ENCODE measurements at places on chromosomes 4 and X.

- DNase-seq: no peak
Measured at GRCh38 chrX:9611436-9612145, 146.7 kb downstream of the TBL1X start.

GRCh38 chr4:136383082-136383481 is 1149.2 kb downstream of the PCDH18 start:
- DNase-seq: no peak

- DNase-seq: no peak
Measured at GRCh38 chr4:1237981-1238675, 10.8 kb downstream of the CTBP1 start.

- DNase-seq: no peak
Measured at GRCh38 chrX:18895189-18895951, 88.5 kb downstream of the PHKA2 start.

GRCh38 chr4:69909195-69909594 is 21.7 kb upstream of the CSN1S1 start:
- DNase-seq: no peak

DNA sequence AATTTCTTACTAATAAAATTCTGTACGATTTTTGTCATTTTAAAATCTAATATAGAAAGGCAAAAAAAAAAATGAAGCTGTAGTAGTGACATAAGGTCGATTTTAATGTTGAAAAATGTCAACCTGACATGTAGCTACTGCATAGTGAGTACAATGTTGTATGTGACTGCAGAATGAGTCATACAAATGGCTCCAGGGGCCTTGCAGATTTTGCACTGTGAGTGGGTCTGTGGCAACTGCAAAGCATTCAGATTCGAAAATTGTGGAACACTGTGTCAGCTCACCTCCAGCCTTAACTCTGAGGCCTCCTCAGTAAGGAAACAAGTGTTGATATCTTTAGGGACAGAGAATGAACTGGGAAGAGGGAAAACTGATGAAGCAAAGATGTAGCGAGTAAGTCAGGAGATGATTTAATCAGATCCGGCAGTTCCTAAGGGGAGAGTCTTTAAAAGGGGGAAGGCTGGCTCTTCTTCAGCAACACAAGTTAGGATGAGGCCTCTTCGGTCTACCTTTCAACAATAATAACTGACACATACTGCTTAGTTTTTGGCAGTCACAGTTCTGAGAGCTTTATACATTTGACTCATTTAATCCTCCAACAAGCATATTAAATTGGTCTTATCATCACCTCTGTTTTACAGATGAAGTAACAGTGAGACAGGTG is 24.9 kb downstream of the TKTL2 start:
- DNase-seq: no peak

DNA sequence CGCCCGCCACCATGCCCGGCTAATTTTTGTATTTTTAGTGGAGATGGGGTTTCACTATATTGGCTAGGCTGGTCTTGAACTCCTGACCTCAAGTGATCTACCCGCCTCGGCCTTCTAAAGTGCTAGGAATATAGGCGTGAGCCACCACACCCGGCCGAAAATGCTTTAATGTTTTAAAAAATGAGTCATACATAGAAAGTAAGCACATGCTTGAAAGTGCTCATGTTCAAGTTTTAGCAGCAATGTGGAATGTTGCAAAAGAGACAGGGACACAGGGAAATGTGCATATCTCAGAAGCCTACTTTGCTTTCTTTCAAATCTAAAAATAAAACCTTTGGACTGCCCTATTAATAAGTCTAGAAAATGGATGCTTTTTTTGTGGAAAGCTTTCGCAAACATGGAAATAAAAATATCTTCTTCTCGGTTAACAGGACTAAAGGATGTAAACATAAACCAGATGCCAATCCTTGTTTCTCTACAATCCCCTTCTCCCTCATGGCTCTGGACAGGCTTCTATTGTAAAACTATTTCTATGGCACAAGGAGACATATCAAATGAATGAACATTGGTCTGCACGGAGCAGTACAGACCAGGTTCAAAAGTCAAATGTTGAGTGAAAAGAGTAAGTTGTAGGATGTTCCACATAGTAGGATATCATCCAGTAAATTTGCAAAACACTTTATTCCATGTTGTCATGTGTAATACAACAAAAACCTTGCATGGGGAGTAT is 15.0 kb downstream of the MECP2 start:
- no peak for DNase-seq

DNA sequence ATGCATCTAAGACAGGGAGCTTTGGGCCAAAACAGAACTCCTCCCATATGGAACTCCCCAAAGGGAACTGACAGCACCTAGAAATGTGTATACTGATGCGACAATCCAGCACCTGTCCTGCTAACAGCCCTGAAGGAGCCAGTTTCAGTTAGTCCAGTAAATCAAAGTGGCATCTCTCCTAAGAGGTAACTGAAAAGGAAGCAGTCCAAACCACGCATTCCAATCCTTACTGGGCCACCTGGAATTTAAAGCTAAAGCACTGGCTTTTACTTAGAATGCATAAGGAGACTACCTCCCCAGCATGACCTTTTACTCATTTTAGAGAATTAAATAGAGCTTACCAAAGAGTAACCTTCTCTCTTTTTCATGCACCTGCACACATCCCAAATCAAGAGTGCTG is 586.8 kb upstream of the PITX2 start:
- DNase-seq: no peak

DNA sequence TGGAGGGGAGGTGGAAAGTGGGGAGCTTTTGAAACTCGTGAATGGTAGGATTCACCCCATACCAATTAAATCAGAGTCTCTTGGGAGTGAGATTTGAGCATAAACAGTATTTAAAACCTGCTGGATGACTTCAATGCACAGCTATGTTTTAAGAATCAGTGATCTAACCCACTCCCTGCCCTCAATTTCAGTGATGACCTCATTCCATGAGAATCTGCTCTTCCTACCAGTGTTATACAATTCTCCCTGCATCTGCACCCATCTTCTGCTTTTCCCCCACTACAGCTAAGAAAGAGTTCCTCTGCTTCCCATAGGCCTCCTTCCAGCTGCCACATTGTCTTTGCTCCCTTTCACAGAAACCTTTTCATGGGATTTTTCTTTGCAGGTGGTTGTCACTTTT is 18.3 kb upstream of the H2AZ1 start:
- no peak for DNase-seq

DNA sequence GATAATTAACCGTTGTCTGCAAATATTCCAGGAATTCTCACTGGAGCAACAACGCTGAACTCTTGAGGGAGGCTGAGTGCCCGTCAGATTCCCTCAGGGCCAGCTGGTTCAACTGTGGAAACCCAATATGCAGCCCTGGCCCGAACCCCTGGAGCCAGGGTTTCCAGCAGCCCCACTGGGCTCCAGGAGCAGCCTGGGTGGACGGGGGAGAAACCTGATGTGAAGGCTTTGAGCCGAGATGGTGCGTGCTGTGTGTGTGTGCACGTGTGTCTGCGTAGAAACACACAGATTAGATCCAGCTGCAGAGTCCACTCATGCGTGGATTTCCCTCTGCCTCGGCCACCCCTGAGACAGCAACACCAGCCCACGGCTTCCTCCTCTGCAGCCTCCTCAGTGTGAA is 19.4 kb upstream of the SLC25A6 start:
- no peak for DNase-seq

- DNase-seq: no peak
Measured at GRCh38 chr4:102500352-102500695, 835 bp upstream of the NFKB1 start.

DNA sequence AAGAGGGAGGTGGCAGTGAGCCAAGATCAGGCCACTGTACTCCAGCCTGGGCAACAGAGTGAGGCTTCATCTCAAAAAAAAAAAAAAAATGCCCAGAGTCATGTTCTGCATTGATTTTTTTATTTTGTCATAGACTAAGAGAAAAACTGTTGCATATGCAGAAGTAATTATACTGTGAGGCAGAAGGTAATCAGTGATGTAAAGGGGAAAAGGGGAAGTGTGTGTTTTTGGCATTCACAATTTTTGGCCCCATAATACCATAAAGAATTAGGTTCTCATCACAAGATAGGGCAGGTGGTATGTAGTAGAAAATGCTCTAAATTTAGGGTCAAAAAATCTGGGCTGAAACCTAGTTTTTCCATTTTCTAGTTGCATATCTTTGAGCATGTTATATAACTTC is 47.3 kb upstream of the GAB1 start:
- DNase-seq: no peak

DNA sequence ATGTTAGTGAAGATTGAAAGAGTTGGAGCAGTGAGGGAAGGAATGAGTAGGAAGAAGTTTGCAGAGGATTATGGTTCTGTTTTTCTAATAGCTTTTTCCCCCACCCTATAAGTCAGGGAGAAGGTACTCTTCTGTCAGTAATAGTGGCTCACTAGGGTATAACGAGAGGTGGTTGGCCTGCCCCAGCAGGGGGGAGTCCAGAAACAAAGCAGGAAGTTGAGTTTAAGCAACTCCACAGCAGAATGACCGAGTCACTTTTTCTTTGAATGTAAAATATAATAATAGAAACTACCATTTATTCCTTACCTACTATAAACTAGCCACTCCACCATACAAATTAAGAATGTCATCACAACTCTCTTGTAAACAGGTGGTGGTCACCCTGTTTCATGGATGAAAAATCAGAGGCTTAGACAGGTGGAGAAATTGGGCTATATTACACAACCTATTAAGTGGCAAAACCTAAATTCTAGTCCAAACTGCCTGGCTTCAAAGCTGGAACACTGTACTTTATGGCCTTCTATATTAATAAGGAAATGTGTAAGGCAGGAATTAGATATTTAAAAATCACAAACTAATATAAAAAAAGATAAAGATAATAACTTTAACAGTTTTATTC is 21.9 kb downstream of the AP1AR start:
- DNase-seq: no peak

- DNase-seq: no peak
Measured at GRCh38 chrX:118062817-118063615, 53.6 kb downstream of the KLHL13 start.

DNA sequence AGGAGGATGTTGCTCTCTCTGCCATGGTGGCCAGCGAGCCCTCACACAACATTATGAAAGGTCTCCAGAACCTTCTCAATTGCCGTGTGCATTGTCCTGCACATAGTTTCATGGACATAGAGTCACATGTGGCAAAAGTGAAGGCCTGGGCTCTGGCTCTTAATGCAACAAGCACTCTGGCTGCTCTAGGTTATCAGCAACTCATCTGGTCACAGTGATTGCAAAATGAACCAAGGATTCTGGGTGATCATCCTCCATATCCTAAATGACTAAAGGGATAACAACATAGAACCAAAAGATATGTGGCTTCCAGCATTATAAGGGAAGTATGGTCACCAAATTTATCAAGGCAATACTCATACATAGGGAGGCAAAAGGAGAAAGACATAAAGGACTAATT is 175.2 kb downstream of the MGST2 start:
- DNase-seq: no peak

GRCh38 chr4:121324331-121324730 is 56.5 kb downstream of the QRFPR start:
- DNase-seq: no peak

DNA sequence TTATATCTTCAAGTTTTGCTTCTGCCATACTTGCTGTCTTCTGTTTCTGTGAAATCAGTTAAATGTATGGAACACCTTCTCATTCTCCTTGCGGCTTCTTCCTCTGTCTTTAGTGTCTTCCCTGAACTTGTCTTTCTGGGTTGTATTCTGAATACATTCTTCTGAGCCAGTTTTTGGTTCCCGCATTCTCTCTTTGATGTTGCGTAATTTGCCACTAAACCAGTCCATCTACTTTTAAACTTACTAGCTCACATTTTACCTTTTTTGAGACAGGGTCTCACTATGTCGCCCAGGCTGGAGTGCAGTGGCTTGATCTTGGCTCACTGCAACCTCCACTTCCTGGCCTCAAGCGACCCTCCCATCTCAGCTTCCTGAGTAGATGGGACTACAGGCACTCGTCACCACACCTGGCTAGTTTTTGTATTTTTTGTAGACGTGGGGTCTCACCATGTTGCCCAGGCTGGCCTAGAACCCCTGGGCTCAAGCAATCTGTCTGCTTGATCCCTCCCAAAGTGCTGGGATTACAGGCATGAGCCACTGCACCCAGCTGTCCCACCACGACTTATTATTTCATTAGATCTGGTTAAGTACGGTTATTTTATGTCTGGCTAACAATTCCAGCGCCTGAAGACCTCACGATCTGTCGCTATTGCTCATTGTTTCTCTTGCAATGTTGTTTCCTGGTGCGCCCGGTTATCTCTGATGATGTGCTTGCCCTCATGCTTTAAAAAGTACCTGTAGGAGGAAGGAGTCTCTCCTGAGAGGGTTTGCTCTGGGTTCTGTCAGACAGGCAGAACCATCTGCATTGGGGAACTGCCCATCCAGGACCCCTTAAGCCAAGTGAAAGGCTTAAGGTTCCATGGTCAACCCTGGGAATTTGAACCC is 9.8 kb upstream of the FAM3A start:
- no peak for DNase-seq

GRCh38 chrX:74453178-74453577 is 31.9 kb downstream of the SLC16A2 start:
- no peak for DNase-seq

- no peak for DNase-seq
Measured at GRCh38 chrX:9728261-9728660, 37.4 kb downstream of the GPR143 start.

DNA sequence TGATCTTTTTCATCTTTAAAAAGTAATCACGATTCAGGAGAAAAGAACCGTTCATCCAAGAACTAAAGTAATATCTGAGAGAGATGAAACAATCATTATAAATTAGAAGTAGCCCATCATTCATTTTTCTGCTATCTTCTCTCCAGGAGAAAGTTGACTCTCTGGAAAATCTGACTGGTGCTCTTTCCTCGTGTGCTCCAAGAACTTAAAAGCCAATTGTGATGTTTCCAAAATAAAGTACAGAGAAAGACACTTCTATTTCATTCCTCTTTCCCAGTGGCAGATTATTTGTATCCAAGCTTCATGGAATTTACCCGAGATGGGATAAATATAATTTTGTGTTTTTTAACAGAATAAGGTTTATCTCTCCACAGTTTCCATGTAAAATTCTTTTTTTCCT is 212.5 kb upstream of the NOCT start:
- no peak for DNase-seq

- no peak for DNase-seq
Measured at GRCh38 chrX:80812176-80812575, 2.5 kb upstream of the BRWD3 start.

GRCh38 chrX:19382555-19383145 is 38.9 kb downstream of the PDHA1 start:
- DNase-seq: no peak

GRCh38 chr4:72084587-72085011 is 52.8 kb downstream of the NPFFR2 start:
- DNase-seq: no peak

DNA sequence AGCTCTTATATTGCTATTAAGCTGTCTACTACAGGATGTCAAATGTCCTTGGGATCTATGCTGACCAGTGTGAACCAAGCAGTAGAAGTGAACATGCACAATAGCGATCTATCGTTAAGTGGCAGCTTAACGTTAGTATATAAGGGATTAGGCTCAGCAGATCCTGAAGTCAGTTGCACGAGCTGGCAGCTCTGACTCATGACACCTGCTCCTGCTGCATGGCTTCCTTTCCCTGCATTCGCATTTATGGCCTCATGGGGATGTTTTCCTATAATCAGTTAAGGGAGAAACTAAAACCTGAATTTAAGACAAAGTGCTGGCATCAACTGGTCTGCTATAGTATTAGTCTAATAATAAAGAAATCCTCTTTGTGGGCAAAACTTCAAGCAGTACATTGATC is 12.7 kb upstream of the MCUB start:
- no peak for DNase-seq
